Right atrium auricular region (tissue), 2 donors: ENCODE measurements at places on chromosomes 7 and 10.

DNA sequence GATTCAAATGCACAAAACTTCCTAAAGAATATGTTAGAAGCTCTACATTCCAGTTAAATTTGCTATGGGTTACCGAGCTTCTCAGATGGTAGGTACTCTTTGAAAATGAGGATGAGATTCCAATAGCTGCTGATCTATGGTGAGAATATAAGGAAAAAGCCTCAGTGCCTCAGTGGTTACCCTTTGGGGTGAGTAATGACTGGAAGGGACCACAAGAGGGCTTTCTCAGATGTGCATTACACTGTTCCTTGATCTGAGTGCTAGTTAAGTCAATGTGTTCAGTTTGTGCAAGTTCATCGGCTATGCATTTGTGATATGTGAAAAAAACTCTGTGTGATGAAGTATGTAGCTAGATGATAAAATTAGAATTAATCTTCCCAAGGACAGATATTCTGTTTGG, 3.5 kb downstream of the NRCAM start:
- no peak overlapping the region for H3K27ac ChIP-seq
- no peaks in the 10 kb centered on the region for H3K36me3 ChIP-seq
- H3K4me1 ChIP-seq, result no peaks in the 10 kb centered on the region
- H3K27me3 ChIP-seq, result peaks cover 15% of the 10 kb centered on the region
- no peak for DNase-seq

DNA sequence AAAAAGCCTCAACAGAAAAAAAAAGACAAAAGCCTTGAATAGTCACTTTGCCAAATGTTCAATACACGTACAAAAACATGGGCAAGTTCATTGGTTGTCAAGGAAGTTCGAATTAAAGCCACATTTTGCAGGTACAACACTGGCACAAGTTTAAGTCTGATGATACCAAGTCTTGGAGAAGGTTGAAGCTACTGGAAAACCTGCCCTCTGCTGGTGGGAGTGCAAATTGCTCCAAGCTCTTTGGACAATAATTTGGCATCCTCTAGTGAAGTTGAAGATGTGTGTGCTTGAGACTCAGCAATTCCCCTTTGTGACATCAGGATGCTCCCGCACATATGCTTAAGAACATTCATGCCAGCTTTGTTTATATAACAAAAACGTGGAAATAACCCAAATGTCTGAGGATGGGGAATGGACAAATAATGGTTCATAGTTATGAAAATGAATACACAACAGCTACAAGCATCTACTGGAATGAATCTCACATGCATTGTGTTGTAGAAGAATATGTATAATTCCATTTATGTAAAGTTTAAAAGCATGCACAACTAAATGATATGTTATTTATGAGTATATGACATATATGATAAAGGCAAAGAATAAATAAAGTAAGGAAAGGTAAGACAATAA, 120.0 kb upstream of the PLPP4 start:
- no peak overlapping the region for H3K4me3 ChIP-seq
- no peaks in the 10 kb centered on the region for H3K27me3 ChIP-seq
- no peaks in the 10 kb centered on the region for H3K36me3 ChIP-seq
- H3K27ac ChIP-seq, result no peak overlapping the region

- no peak overlapping the region for H3K4me3 ChIP-seq
- H3K27me3 ChIP-seq, result no peaks in the 10 kb centered on the region
- H3K4me1 ChIP-seq, result peaks cover 54% of the 10 kb centered on the region
- H3K36me3 ChIP-seq, result peaks cover 51% of the 10 kb centered on the region
- no peak for DNase-seq
- peak overlapping the region; percentile 100 for H3K27ac ChIP-seq
Observed at GRCh38 chr10:3774814-3775695, 10.0 kb downstream of the KLF6 start.

GRCh38 chr7:74604326-74605020, 53.0 kb upstream of the GTF2I start:
- peaks cover 14% of the 10 kb centered on the region for H3K4me1 ChIP-seq
- DNase-seq, result no peak
- no peak overlapping the region for H3K27ac ChIP-seq
- peaks cover 16% of the 10 kb centered on the region for H3K36me3 ChIP-seq

DNA sequence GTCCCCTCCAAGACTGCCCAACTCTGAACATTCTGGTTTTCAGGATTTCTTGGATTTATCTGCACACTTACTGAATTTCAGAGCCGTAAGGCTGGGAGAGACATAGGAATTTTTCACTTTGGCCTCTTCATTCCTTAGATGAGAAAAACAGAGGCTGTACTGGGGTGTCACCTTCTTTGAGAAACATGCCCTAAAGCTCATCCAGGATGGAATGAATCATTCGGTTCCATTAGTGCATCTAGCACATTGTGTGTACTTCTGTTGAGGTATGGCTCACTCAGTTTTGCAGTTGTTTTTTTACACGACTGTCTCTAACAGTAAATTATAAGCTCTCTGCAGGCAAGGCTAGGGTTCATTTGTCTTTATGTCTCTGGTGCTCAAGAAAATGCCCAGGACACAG, 383.4 kb downstream of the GATA3 start:
- H3K36me3 ChIP-seq, result no peaks in the 10 kb centered on the region
- H3K4me1 ChIP-seq, result no peaks in the 10 kb centered on the region
- no peak overlapping the region for H3K4me3 ChIP-seq
- no peak overlapping the region for H3K27ac ChIP-seq
- no peaks in the 10 kb centered on the region for H3K27me3 ChIP-seq

DNA sequence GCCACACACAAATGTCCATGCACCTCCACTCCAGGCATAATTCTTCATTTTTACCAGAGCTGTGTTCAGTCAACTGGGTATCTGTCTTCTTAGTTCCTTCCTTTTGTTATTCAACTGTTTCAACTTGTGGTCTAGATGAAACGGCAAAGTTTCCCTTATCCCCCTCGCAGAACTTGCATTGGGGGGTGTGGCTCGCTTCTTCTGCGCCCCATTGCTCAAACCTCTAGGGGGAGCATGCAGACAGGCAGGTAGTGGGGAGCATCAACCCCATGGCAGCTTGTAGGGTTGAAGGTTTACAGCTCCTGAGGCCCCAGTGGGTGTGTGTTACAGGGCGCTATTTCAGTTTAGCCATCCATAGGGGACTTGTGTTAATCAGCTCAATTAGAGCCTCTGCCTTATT, 38.3 kb upstream of the COBL start:
- H3K36me3 ChIP-seq, result no peaks in the 10 kb centered on the region
- no peak overlapping the region for H3K4me3 ChIP-seq
- DNase-seq, result no peak
- no peaks in the 10 kb centered on the region for H3K27me3 ChIP-seq

DNA sequence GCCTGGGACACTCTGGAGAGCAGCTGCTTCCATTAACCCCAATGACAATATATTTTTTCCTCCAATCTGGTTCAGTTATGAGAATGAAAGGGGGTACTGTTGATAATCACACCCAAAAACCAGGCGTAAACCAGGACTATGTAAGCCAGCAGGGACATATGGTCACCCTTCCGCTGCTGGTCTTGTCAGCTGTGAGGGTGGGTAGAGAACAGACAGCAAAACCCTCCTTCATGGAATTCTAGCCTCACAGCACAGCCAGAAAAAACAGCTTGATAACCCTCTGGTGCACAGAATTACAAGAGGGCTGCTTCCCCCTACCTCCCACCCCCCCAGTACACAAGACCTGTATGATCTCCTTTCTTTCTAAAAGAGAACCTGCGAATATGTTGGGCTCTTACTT, 368.8 kb upstream of the ZMIZ1 start:
- no peak overlapping the region for H3K27ac ChIP-seq
- H3K27me3 ChIP-seq, result no peaks in the 10 kb centered on the region
- no peaks in the 10 kb centered on the region for H3K4me1 ChIP-seq
- no peak overlapping the region for H3K4me3 ChIP-seq
- DNase-seq, result peak; percentile 30

GRCh38 chr10:101394524-101395133, 40.7 kb downstream of the BTRC start:
- no peak for DNase-seq
- no peaks in the 10 kb centered on the region for H3K36me3 ChIP-seq
- H3K27ac ChIP-seq, result peak overlapping the region; percentile 26
- H3K4me1 ChIP-seq, result no peaks in the 10 kb centered on the region
- H3K27me3 ChIP-seq, result no peaks in the 10 kb centered on the region
- no peak overlapping the region for H3K4me3 ChIP-seq

DNA sequence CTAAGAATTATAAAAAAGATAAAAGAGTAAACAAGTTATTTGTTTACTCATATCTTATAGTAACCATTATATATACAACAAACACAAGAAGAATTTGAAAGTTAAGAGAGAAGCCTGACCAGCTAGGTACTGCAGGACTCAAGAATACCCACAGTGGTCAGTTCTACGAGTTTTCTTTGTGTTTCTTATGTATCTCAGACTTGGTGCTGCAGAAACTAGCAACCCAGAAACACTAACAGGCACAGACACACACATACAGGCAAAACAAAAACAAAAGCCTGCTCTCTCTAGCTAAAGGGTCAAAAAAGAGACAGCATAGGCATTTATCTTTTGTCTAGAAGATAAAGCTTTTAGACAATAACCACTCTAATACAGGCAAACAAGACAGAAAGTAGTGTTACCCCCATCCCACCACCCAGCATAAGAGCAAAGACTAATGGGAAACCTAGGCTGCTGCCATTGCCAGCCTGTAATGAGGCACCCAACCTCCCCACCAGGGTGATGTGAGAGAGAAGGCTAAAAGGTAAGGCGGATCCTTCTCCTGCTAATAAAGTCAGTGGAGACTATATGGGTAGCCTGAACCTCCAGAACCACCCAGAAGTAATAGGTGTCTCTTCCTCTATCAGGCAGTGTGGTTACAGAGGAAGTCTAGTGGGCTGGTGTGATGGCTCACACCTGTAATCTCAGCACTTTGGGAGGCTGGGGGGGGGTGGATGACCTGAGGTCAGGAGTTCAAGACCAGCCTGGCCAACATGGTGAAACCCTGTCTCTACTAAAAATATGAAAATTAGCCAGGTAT, 113.9 kb downstream of the DNAJC1 start:
- H3K36me3 ChIP-seq, result no peaks in the 10 kb centered on the region
- no peak for DNase-seq
- no peak overlapping the region for H3K4me3 ChIP-seq
- no peaks in the 10 kb centered on the region for H3K4me1 ChIP-seq

DNA sequence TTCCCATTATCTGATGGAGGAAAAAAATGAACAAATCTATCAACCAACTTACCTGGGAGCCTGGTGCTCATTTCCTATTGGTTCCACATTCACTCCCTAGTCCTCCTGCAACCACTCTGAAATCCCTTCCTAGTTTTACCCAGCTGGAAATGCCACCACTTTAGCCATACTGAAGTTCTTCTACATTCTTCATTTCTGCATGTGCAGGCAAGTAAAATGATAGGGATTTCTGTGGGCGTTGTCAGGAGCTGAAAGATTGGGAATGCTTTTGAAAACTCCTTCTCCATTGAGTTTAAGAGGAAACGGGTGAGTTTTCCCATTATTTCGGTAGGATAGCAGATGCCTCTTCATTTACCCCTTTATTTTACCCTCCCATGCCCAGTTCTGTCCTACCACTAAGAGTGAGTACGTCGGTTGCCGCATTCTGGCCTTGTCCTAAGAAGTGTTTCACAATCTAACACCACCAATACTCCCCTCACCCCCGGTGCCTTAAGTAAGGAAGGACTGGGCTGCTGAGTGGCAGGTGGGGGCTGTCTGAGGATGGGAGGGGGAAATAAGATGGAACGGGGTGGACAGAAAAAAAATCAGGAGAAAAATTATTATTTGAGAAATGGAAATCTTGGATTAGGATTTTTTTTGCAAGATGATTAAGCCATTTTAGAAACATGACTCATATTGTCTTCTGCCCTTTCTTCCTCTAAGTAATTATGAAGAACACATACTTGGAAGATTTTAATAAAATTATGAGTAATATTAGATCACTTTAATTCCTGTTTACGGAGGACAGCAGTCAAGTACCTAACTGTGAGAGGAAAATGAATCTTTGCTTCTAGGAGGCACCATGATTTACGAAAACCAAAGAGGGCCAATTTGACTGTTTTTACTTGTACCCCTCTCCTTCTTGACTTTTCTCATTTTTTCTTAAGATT, 13.2 kb upstream of the TAS2R60 start:
- no peaks in the 10 kb centered on the region for H3K36me3 ChIP-seq
- no peak for DNase-seq
- no peaks in the 10 kb centered on the region for H3K4me1 ChIP-seq
- H3K27ac ChIP-seq, result no peak overlapping the region
- H3K27me3 ChIP-seq, result no peaks in the 10 kb centered on the region
- H3K4me3 ChIP-seq, result no peak overlapping the region

DNA sequence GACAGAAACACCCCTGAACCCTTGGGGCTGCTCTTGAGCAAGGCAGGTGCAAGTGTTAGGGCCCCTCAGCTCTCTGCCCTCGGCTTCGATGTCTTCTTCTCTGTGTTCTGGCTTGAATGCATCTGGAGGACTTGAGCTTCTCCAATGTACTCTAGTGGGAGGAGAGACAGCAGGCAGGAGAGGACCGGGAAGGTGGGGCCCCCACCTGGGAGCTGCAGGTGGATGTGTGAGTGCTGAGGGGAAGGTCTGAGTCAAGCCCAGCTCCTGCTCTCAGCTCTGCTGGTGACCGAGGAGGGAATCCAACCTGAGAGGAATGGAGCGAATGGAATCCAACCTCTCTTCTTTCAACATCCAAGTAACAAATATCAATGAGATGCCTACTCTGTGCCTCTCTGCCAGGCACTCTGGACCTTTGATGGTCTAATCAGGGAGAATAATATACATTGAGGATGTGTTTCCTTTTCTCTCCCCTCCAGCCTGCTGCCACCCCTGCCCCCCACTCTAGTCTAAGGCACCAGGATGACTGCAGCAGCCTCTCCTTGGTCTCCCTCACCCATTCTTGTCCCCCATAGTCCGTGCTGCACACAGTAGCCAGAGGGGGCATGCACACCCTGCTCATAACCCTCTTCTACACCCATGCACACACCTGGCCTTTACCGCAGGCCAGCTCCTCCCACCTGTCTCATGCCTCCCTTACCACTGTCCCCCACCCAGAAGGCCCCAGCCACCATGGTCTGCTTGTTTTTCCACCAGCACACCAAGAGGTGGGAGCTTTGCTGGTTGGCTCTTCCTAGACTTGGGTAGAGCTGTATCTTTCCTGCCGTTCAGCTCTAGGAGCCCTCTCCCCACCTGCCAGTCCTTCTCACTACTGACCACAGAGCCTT, 13.6 kb downstream of the TBATA start:
- H3K36me3 ChIP-seq, result no peaks in the 10 kb centered on the region
- no peaks in the 10 kb centered on the region for H3K27me3 ChIP-seq
- H3K4me3 ChIP-seq, result no peak overlapping the region

DNA sequence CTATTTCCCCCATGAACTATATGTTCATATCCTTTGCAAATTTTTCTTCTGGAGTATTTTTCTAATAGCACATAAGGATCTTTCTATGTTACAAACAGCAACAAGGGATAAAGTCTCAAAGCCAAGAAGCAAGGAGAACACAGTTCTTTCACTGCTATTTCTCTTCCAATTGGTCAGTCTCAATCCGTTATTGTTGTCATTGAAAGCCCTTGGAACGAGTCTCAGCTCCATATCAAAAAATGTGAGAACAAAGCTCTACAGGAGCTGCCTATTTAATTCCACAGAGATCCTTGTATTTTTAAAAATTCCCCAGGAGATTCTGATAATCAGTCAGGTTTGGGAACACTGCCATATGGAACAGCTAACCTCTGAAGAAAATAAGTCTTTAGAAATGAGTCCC, 15.7 kb downstream of the SLC35B4 start:
- H3K36me3 ChIP-seq, result peaks cover 31% of the 10 kb centered on the region
- H3K4me3 ChIP-seq, result no peak overlapping the region
- H3K27me3 ChIP-seq, result no peaks in the 10 kb centered on the region
- no peak overlapping the region for H3K27ac ChIP-seq
- DNase-seq, result no peak
